Esophagus squamous epithelium (tissue), 5 donors: ENCODE measurements at places on chromosomes 7 and 10.

DNA sequence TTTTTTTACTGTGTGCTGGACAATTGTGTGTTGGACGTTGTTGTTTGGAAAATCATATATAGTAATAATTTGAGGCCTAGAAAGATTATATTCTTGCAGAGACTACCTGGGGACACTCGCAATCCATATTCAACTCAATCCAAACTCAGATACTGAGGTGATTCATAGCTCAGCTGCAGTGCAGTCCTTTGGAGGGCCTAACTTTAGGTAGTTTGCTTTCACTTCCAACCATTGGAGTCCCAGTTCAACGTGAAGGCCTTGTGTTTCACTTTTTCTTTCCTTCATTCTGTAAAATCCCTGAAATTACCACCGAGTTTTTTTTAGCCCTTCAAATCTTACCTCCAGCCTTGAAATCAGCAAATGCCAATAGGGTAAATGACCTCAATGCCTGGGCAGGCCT is 32.3 kb downstream of the ATRNL1 start:
- no peak for DNase-seq

GRCh38 chr7:35971133-35971891 is 170.5 kb downstream of the SEPTIN7 start:
- no peak for DNase-seq

DNA sequence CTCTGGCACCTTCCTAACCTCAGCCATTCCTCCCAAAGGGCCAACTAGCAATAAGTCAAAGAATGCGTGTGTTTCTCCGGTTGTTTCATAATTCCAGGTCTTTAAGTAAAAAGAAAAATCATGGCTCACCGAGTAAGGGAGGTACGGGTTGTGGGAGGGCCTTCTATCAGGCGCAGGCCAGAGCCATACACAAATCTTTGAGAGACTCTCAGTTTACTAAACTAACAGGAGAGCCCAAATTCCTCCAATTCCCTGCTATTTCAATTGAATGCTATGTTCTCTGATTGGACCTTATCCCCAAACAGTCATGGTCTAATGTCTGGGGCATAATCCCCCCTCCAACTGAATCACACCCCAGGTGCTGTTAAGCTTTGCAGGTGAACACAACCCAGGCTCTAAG is 26.2 kb upstream of the SLF2 start:
- no peak for DNase-seq

GRCh38 chr10:30687698-30688213 is 58.2 kb upstream of the LYZL2 start:
- no peak for DNase-seq

- DNase-seq: no peak
Observed at GRCh38 chr10:99115703-99116102, 119.9 kb downstream of the HPSE2 start.

DNA sequence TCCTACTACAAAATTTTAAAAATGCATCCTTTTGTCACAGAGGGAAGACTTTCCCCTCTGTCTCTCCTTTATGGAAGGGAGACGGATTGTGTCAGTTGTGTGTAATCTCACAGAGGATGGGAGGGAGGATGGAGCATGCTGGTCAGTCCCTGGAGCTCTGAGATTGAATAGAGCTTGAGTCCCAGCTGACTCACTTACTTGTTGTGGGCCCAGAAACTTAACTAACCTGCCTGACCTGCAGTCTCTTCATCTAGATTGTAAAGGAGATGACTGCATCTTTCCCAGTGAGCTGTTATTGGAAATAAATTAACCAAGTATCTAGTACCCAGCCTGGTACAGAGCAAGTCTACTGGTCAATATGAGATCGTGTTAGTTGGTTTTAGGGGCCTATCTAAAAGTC is 77.9 kb upstream of the ADO start:
- DNase-seq: no peak

DNA sequence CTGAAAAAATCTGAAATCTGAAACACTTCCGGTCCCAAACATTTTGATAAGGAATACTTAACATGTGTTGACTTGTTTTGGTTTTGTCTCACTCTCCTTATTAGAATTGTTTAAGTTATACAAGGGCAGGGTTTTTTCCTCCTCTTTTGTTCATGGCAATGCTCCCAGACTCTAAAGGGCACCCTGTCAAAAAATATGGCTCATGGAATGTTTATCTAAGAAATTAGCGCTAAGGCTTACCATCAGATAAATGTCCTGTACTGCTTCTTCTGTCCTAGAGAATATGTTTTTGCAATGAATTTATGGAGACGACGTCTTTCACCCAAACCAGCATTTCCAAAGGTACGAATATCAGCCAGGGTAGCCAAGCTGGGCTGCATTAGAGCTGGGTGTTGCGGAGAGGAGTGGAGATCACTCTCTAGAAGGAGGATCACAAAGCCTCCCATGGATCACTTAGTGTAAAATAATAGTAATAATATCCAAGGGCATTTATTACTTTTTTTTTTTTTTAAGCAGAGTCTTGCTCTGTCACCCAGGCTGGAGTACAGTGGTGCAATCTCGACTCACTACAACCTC is 46.8 kb downstream of the ERLIN1 start:
- no peak for DNase-seq

- DNase-seq: no peak
Observed at GRCh38 chr7:5077740-5078139, 32.1 kb downstream of the RBAK start.

DNA sequence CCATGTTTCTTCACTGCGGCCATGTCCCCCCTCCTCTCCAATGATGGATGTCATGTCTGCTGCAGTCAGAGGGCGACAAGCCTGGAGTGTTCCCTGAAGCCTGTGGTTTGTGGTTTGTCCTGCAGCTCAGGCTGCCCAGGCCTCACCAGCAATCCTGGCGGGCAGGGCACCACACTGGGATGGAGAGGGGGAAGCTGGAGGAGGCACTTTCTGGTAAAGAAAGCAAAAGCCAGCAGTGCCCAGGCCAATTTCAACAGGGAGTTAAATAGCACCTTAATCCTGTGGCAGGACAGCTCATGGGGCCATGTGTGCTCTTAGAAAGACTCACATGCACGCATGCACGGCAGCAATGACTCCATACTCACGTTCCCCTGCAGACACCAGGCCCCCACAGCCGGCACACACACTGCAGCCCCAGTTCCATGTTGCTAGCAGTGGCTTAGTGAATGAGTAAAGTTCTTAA is 158.3 kb downstream of the EGFR start:
- DNase-seq: no peak

DNA sequence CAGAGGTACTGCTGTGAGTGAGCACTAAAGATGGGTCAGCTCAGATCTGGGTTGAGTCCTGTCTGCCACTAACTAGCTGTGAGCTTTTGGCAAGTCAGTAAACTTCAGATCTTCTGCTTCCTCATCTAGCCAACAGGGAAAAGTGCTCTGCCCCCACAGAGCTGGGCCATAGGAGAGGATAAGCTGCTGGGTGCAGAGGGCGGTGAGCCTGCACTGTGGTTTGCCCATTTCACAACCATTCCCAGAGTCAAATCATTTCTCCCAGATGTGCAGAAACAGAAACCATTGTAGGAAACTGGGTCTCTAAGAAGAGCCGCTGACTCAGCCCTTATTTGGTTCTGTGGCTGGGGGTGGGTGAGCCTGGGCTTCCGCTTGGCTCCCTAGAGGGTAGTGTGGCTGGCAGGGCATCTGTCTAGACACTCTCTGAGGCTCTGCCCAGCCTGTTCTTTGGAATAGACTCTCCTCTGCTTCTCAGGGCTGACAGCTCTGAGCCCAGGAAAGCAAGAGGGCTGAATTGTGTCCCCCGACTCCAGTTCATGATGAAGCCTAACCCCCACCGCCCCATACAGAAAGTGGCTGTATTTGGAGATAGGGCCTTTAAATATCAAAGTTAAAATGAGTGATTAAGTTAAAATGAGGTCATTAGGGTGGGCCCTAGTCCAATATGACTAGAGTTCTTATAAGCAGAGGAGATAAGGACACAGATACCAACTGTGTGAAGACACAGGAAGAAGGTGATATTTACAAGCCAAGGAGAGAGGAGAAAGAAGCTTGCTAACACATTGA is 29.5 kb upstream of the ARHGAP22 start:
- DNase-seq: peak; percentile 19

DNA sequence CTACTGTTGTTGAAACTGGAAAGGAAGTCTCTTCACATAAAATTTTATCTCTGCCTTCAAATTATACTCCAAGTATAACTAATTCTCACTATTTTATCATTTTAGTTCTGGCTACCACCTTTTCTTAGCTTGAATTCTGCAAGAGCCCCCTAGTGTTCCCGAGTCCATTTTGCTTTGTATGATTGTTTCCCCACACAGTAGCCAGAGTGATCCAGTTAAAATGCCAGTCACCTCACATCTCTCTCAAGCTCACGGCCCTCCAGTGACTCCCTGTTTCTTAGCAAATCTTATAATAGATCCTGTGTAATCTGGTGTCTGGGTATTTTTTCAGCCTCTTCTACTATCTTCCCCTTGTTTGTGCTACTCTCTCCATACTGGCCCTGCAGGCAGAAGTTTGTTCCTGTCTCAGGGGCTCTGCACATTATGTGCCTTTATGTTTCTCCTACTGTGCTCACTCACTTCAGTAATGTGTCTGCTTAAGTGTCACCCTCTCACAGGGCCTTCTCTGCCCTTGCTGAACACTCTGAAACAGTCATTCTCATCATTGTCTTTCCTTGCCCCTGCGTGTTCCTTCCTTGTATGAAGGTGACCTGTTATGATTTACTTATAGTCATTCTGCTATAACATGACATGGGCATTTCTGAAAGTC is 8.9 kb downstream of the WAC start:
- no peak for DNase-seq

- DNase-seq: no peak
Observed at GRCh38 chr7:92674379-92674778, 84.2 kb upstream of the FAM133B start.

DNA sequence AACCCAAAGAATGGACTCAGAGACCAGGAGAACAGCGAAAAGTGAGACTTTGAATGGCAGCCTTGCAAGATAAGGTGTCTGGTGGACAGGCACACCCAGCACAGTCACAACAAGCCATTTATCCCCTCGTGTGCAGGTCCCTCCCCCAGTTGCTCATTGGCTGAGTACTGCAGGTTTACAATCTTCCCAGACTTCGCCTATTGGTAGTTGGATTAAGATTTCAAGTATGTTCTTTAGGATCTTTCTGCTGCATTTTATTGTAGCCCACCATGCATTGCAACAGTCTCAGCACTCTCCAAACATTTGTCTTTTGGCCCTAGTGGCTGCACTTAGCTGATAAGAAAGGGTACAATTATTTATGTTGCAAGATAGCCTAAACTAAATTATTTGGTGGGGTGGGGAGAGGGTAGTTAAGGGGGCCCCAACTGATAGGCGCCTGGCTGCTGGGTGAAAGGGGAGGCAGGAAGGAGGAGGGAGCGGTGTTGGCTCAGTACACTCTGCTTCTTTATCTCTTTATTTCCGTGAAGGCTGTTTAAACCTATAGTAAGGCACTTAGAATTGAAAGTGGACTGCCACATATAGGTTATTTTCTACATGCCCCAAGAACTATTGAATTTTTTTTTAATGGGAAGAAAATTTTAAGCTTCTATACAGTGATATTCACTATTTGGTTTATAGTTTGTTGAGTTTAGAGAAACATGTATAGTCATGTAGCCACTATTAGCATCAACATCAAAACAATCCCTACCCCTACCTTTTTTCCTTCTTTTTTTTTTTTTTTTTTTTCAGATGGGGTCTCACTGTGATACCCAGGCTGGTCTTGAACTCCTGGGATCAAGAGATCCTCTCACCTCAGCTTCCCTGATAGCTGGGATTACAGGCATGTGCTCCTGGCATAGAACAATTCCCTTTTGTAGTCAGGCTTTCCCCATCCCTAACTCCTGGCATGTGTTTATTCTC is 54.2 kb downstream of the GUSB start:
- DNase-seq: no peak

DNA sequence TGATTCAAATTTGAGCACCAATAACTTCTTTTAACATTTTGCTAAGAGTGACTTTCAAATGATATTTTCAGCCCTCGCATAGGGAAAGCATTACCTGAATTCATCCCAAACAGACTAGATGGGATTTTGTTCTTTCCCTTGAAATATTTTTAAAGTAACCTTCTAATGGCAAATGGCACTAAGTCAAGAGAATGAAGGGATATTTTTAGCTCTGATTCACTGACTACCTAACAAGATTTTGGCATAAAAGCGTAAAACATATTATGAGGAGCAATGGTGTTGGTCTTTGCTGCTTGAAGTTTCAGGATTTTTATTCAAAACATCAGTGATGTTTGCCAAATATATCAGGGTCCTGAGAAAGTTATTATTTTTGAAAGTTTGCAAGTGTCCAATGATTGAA is 290.3 kb downstream of the CDK14 start:
- no peak for DNase-seq

DNA sequence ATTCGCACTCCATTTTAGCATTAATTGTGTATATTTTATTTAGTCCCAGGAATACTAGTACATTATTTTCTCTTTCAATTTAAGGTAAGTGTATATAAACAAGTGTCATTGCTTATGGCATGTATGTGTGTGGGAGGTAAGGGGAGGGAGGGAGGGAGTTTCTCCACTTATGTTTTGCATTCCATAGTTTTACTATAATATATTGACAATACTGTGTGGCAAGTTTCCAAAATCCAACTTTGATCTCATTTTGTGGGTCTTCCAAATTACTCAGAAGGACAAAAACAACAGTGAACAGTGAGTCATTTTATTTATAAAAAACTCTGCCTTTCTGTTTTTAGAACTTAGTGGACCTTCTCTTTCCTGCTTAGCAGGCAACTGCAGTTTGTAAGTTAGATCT is 102.3 kb upstream of the SEMA3E start:
- DNase-seq: no peak

DNA sequence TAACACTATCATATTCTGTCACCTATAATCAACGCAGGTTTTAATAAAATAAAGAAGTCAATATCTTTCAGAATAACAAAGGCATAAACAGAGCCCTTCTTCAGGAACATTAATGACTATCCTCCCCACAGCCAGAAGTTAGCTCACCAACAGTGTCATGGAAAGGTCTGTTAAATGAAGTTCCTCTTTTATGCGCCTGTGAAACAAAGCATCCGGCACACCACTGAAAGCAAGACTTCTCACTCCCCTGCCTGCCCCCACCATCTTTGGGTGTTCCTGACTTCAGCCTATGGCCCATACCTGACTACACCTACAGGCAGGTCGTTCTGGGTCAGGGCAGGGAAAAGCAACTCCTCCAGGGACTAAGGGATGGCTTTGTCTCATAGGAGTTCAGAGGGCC is 205.4 kb downstream of the FANK1 start:
- no peak for DNase-seq

DNA sequence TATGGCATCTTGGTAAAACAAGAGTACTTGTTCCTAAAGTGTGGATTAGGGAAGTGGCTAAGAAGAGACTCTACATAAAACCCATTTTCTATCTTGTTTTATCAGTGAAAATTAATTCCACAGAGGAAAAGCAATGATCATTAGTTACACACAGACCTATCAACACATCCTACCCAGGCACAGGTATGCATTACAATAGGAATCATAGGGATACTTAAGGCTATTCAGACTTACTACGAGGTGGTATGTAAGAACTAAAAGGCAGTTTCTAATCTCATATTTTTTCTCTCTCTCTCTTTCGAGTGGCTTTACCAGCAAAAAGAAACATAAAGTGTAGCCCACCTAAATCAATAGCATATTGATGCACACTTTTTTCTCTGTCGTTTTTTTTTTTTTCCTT is 166.3 kb upstream of the FEZF1 start:
- no peak for DNase-seq
